ENCODE measurements at places on chromosomes 12 and 14. TPM values are rescaled to one million over a fixed set of nuclear protein-coding genes. Genes with fewer than 3 reads are reported as not detected.
A peak's percentile ranks its signal among the peaks of the same experiment; 100 is the strongest.

DNA sequence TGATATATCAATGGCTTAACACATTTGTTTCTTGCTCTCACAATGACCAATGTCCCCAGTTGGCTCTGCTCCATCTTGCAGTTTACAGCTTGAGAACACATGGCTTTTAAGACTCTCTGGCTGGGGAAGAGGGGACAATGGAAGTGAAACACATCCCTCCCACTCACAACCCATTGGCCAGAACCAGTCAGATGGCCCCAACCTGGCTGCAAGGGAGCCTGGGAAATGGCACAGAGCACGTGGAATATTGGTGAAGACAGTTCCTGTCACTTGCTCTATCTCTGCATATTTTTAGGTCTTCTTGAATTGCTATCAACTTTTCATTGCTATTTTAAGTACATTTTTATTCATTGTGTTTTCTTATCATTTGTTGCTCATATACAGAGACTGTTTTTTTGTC, 345.4 kb downstream of the MED13L start:
- H3K27ac ChIP-seq: no peak overlapping the region
- no peaks in the 10 kb centered on the region for H3K27me3 ChIP-seq
- H3K4me1 ChIP-seq: no peaks in the 10 kb centered on the region
- DNase-seq: no peak

DNA sequence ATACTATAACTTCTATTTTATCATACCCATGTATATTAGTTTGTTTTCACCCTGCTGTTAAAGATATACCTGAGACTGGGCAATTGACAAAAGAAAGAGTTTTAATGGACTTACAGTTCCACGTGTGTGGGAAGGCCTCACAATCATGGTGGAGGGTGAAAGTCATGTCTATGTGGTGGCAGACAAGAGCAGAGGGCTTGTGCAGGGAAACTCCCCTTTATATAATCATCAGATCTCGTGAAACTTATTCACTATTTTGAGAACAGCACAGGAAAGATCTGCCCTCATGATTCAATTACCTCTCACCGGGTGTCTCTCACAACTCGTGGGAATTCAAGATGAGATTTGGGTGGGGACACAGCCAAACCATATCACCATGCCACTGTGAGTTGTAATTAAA, 135.8 kb downstream of the SYNE2 start:
- H3K4me1 ChIP-seq: no peaks in the 10 kb centered on the region
- no peak for DNase-seq
- H3K36me3 ChIP-seq: peaks cover 6% of the 10 kb centered on the region
- H3K4me3 ChIP-seq: no peak overlapping the region
- H3K27me3 ChIP-seq: no peaks in the 10 kb centered on the region

DNA sequence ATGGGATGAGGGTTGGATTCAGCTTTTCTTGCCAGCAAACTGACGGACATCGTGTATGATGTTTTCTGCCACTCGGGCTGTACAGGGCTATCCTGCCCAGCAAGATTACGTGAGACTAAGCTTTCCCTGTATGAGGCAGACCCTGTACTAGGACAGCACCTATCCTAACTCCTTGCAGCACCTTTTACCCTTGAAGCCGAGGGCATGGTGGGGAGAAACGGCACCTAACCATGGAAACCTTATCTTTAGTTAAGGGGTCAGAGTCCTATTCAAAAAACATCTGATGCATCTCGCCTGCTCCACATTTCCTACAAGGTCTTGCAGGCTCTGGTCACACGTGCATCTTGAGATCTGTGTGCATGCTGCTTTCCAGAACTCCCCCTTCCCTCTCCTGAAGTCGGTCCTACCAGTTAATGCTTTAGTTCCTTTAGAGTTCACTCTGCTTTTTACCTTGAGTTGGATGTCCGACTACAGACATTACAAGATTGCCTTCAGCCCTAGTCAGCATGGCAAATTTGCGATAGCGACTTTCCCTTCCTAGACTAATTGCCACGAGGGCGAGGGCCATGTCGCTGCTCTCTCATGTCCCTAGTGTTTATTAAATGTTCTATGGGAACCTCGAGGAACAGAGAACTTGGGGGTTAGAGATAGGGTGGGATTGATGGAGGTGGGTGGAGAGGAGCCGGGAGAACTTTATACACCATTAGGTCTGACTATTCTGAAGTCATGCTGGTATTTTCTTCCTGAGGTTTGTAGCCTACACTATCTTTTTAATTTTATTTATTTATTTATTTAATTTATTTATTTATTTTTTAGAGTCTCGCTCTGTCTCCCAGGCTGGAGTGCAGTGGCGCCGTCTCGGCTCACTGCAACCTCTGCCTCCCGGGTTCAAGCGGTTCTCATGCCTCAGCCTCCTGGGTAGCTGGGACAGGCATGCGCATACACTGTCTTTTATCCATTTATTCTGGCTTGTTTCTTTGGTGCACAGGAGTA, 6.6 kb downstream of the RAN start:
- H3K36me3 ChIP-seq: peaks cover 22% of the 10 kb centered on the region
- H3K4me1 ChIP-seq: peaks cover 20% of the 10 kb centered on the region
- H3K4me3 ChIP-seq: no peak overlapping the region
- no peak overlapping the region for H3K27ac ChIP-seq
- H3K27me3 ChIP-seq: no peaks in the 10 kb centered on the region

GRCh38 chr12:122067966-122068365, 10.6 kb upstream of the MLXIP start:
- H3K4me1 ChIP-seq: no peaks in the 10 kb centered on the region
- H3K4me3 ChIP-seq: no peak overlapping the region
- H3K36me3 ChIP-seq: no peaks in the 10 kb centered on the region
- peak; percentile 46 for DNase-seq
- H3K27ac ChIP-seq: no peak overlapping the region

GRCh38 chr12:56521590-56522371, at the start of gene RBMS2:
Gene RBMS2 (plus strand): TSS chr12:56521820. CDS start chr12:56522024, 204 bp downstream.
- DNase-seq: peak; percentile 84
- peak within 1 kb of the TSS; percentile 40 for H3K4me3 ChIP-seq
- no peaks in the 10 kb centered on the region for H3K27me3 ChIP-seq
- peaks cover 73% of the 10 kb centered on the region for H3K4me1 ChIP-seq
- no peaks in the 10 kb centered on the region for H3K36me3 ChIP-seq
- H3K27ac ChIP-seq: peak within 1 kb of the TSS; percentile 90

GRCh38 chr12:16622338-16622737, 16.4 kb upstream of the LMO3 start:
- no peaks in the 10 kb centered on the region for H3K36me3 ChIP-seq
- H3K27ac ChIP-seq: no peak overlapping the region
- H3K27me3 ChIP-seq: no peaks in the 10 kb centered on the region
- H3K4me1 ChIP-seq: no peaks in the 10 kb centered on the region

DNA sequence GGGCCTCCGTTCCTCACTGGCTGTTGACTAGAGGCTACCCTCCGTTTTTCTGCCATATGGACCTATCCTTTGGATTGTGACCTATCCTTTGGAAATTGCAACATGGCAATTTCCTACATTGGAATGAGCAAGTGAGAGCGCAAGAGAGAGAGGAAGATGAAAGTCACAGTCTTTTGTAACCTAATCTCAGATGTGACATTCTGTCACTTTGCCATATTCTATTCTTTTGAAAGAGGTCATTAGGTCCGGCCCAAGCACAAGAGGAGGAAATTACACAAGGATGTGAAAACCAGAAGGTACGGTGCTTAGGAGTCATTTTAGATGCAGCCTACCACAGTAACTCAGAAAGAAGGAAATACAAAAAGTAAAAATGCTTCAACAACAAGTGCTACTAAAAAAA, 47.3 kb upstream of the SRP54 start:
- no peak overlapping the region for H3K4me3 ChIP-seq
- H3K4me1 ChIP-seq: no peaks in the 10 kb centered on the region
- no peaks in the 10 kb centered on the region for H3K36me3 ChIP-seq
- DNase-seq: no peak

DNA sequence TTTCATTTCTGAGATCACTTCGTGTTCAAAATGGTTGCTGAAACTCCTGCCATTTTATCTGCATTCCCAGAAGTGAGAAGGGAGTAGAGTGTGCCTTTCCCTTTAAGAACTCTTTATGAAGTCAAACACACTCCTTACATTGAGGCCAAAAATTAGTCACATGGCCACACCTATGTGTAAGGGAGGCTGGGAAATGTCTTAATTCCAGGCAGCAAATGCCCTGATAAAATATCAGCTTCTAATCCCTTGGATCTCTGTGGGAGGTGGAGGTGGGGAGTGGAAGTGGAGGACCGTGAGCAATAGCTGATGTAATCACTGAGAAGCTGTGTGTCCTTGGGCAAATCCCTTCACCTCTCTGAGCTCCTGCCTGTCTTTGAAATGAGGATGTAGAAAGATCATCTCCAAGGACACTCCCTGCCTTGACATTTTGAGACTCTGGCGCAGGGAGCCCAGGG, 22.7 kb upstream of the ANKRD9 start:
- H3K36me3 ChIP-seq: no peaks in the 10 kb centered on the region
- H3K4me3 ChIP-seq: no peak overlapping the region
- no peak overlapping the region for H3K27ac ChIP-seq
- no peaks in the 10 kb centered on the region for H3K27me3 ChIP-seq
- no peak for DNase-seq

GRCh38 chr12:55736780-55737580, 5.9 kb upstream of the GDF11 start:
- no peaks in the 10 kb centered on the region for H3K4me1 ChIP-seq
- no peak overlapping the region for H3K4me3 ChIP-seq
- H3K27ac ChIP-seq: peak overlapping the region; percentile 67
- H3K27me3 ChIP-seq: no peaks in the 10 kb centered on the region
- peak; percentile 66 for DNase-seq

DNA sequence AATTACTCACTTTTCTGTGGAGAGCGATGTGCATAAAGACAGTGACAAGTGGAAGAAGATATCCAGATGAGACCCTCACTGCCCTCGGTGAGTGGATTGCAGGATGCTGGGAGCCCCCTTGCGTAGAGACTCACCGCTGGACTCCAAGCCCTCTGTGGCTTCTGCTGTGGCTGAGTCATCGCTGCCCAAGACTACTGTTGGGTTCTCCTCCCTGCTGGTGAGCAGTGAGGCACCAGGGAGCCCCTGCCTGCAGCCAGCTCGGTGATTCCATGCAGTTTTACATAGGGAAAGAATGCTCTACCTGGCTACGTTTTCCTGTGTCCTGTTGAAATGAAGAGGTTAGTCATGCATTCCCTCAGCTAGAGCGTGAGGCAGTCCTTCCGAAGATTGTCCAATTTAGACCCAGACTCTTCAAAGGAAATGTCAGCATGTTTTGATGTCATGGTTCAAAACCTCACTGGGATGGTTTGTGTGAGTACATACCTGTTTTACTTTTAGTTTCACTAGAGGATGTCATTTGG, 28.2 kb downstream of the TRAF3 start:
- H3K4me3 ChIP-seq: no peak overlapping the region
- no peaks in the 10 kb centered on the region for H3K27me3 ChIP-seq
- H3K27ac ChIP-seq: no peak overlapping the region

- no peak overlapping the region for H3K27ac ChIP-seq
- no peak for DNase-seq
- H3K4me3 ChIP-seq: no peak overlapping the region
- H3K27me3 ChIP-seq: no peaks in the 10 kb centered on the region
Measured at GRCh38 chr12:4483885-4484823, 38.5 kb upstream of the FGF6 start.

GRCh38 chr12:52291267-52291935, at the start of gene KRT81:
Gene KRT81 (minus strand): TSS chr12:52291534. CDS start chr12:52291465, 69 bp downstream.
- DNase-seq: no peak
- no peaks in the 10 kb centered on the region for H3K4me1 ChIP-seq
- H3K27me3 ChIP-seq: no peaks in the 10 kb centered on the region

The IL22 gene
- not detected for total RNA-seq

The ZBTB42 gene
- 5.9 TPM for total RNA-seq

The MDGA2 gene
- not detected for total RNA-seq

The CLEC1A gene
- 8.8 TPM for total RNA-seq

The KRT4 gene
- total RNA-seq: not detected
